ENCODE measurements at places on chromosomes 7 and 10.

DNA sequence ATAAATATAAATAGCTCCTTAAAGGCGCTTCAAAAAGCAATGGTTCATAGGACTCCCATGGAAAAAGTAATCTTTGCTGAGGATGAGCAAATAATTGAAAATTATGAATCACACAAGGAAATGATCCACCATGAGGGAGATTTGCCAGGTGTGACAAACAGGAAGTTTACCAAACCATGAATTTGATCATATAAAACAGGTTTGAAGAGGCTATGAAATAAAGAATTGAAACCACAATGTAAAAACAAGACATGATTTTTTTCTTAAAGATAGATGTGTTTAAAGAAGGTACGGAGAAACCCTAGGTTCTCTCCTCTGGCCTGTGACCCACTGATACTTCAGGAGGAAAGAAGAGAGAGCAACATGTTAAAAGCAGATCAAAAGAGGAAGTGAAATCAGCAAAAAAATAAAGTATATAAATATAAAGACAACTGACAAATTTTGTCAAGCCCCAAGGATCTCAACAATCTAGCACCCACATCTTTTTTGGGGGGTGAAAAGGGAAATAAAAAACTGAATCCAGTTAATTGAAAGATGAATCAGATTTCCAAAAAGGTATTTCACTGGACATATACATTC is 111.3 kb upstream of the ASAH2 start:
- DNase-seq = peak; percentile 14

- no peak for DNase-seq
Measured at GRCh38 chr7:40541336-40541735, 406.5 kb downstream of the SUGCT start.

DNA sequence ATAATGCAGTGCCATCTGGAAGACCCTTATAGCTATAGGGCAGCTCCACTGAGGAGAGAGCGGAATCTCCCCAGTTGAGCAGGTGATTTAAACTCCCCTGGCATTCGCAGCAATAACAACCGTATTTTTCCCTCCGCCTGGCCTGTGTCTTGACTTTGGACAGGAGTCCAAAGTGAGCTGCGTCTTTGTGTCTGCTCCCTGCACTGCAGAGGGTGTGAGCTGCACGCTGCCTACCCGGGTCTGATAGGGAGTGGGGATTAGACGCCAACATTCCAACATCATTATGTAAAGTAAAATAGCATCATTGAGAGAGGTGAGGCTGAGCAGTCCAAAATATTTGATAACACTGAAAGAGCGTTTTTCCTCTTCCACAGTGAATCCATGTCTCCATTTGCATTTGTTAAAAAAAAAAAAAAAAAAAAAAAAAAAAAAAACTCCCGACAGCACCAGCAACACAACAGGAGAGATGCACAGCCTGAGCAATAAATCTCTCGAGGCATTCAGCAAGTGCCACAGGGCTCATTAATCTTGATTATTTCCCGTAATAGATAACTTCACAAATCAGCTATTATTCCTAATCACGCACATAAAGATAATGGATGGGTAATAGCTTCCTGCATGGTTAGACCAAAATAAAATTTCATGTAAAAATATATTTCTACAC is 68.6 kb downstream of the CELF2 start:
- DNase-seq = no peak

DNA sequence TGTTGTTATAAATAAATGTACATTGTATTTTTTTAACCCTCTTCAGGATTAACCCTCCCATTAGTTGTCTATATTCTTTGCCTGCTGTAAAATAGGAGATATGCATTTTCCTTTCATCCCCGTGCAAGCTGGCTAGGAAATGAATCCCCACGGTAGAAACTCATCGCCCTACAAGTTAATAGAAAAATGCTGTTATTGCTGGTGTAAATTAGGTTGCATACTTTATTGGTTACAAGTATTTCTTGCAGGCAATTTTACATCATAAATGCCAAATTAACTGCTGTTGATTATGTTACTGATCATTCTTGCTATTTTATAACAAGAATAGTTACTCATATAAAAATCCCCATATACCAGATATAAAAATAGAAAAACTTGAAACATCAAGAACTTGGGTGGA is 454.2 kb upstream of the KLF6 start:
- no peak for DNase-seq

DNA sequence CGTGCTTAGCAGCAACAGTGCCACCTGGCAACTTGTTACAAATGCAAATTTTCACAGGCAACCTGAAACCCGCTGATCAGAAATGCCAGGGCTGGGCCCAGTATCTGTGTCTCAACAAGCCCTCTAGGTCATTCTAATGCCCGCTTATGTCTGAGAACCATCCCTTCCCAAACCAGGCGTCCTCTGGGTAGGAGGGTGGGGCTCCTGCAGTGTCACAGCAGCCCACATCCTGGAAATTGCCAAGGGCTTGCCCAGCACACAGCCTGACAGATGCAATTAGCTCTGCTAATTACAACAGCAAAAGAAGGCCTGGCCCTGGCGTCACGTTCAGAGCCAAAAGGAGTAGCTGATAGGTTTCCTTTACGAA is 15.9 kb downstream of the ITPRIP start:
- peak; percentile 60 for DNase-seq

DNA sequence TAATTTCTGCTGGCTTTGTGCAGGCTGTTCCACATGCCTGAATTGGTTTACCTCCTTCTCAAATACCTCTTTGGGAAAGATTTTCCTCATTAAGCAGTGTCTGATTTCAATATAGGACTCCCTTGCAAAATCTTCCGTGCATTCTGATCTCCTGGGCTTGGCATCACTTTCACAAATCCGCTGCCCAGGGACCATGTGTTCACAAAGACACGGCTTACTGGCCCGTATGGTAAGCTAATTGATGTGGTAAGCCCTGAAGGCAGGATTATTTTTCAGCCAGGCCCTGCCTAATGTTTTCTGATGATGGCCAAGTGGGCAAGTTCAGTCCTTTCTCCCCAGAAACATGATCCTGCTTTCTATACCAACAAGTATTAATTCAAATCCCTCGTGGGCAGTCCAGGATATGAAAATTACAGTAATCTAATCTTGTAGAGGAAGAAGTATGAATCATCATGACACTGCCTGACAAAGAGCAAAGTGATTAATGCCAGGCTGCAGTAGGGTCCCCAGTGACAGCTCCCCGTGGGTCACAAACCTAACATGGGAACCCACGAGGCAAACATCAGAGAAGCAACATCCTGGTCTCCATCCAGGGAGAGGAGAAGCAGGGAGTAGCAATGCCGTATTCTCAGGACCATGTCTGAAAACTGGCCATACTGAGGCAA is 11.6 kb upstream of the SVIL start:
- DNase-seq = no peak

DNA sequence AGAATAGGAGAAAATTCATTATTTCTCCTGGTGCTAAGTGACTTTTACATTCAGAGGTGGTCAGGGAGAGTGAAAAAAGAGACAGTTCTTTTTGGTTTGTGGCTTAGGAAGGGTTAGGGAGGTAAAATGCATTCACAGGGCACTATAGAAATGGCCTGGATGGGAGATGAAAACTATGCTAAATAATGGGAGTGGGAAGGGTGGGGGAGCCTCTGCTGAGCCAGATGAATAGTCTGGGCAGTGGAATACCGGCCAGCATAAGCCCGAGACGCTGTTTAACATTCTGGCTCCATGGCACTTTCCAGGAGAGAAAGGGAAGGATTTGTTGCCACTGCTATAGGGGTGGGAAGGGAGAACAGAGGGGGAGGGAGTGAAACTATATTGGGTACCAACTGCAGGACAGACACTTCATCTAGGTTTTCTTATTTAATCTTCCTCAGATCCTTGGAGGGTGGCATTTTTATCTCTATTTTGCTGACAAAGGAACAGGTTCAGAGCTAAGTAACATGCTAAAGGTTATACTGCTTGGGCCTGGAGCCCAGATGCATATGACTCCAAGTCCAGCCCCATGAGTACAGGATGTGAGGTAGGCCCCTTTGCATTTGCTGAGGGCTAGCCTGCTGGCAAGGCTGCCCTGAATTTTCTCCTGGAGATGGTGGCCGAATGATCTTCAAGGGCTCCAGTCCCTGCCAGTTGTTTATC is 372.4 kb downstream of the CCSER2 start:
- DNase-seq = no peak

DNA sequence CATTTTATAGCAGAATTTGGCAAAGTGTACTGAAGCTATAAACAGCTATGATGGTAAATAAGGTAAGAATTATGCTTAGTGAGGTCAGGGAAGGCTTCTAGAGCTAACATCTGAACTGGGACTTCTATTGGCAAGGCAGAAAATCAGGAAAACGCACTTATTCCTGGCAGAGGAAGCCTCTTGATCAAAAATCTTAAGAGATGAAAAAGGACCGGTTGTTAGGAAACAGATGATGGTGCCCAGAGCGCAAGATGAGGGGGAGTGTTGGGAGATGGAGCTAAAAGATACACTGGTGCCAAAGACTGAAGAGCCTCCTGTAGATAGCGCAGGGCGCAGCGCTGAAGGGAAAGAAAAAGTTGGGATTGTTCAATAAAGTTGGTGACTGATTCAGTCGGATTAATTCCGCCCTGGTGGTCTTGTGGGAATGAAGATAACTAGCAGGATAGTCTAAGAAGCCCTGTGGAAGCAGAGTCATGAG is 550 bp upstream of the CALU start:
- DNase-seq = no peak

- no peak for DNase-seq
Measured at GRCh38 chr10:24762966-24763623, 39.4 kb upstream of the ARHGAP21 start.

- DNase-seq = no peak
Measured at GRCh38 chr10:71079761-71080380, 132.5 kb upstream of the UNC5B start.

GRCh38 chr7:111090846-111091245 is at the start of gene LRRN3:
Gene LRRN3 (plus strand): TSS chr7:111091127. CDS start chr7:111122773, 31,646 bp downstream.
- no peak for DNase-seq

DNA sequence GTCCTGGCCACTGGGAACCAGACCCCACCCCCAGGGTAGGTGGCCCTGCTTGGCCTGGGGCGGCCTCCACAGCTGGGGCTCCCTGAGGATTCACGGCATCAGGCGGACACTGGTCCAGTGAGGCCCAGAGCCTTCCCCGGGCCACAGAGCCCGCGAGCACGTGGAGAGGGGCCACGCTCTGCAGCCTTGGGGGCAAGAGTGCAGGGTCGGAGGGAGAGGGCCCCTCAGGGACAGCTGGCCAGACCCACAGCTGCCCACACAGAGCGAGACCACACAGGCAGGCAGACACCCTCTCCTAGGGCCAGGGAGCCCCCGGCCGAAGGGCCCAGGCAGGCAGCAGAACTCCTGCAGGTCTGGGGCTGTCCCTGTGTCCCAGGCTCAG is 10.7 kb downstream of the VENTX start:
- DNase-seq = no peak

- no peak for DNase-seq
Measured at GRCh38 chr7:87833130-87833529, 43.0 kb downstream of the SLC25A40 start.

DNA sequence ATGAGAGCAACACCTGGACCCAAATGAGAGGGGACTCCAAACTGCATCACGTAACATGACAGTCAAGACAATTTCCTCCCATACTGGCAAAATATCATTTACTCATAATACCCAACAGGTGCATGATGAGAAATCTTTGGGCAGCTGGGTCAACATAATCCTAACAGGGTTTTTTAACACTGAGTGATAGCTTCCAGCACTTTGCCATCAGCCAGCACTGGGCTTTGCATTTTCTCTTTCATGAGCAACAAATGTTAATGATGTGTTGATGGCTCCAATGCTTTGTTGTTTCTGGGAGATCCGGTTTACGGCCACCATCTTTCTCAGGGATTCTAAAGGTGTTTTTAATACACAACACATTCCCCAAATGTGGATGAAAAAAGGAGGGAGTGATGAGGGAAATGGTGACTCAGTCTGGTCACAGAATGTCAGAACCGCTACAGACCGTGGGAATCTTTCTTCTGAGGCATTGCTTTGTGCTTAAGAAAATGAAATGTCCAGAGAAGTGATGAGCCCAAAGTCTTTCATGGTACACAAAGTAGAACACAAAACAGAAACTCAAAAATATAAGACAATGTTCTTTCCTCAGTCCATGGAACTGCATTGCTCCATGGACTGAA is 705.7 kb upstream of the IGFBP3 start:
- DNase-seq = no peak

- DNase-seq = no peak
Measured at GRCh38 chr7:46651070-46651469, 730.0 kb upstream of the IGFBP3 start.

- DNase-seq = no peak
Measured at GRCh38 chr7:144132262-144132661, 9.3 kb downstream of the OR2A14 start.

DNA sequence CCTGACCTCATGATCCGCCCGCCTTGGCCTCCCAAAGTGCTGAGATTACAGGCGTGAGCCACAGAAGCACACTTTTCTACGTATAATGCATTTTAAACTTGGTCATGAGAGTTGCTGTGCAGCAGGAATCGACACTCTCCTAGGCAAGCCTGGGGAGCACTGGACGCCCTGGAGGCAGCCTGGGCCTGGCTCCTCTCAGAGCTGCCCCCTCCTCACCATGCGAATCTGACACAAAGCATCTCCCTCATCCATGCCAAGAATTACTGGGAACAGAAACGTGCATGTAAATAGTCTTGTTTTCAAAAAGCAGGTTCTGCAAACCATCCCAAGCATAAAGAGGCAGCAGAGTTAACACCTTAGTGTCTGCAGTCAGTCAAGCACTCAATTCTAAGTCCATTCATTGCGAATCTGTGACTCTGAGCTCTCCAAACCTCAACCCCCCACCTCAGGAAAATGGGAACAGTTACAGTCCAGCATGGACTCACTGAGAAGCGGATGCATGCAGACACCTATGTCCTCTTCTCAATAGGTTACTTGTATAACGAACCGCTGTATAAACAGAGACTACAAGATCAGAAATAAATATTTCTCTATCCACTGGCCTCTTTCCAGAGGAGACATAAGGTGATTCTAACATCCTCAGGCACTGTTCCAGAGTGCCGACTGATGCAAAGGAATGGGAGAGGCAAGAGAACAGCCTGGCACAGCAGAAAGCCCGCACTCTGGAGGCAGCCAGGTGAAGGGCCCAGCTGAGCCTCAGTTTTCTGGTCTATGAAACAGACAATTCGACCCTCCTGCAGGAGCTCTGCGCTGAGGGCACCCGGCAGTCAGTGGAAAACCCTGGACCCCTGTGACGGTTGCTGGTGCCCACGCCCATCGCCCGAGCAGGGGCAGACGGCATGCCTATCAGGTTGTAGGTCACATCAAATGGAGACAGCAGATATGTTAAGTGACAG is 68.9 kb downstream of the MAD1L1 start:
- DNase-seq = no peak

- peak; percentile 10 for DNase-seq
Measured at GRCh38 chr10:26869528-26869927, 8.8 kb upstream of the ABI1 start.

GRCh38 chr7:17558558-17559332 is 260.3 kb downstream of the AHR start:
- no peak for DNase-seq

- no peak for DNase-seq
Measured at GRCh38 chr10:26138613-26139012, 78.0 kb upstream of the GAD2 start.

DNA sequence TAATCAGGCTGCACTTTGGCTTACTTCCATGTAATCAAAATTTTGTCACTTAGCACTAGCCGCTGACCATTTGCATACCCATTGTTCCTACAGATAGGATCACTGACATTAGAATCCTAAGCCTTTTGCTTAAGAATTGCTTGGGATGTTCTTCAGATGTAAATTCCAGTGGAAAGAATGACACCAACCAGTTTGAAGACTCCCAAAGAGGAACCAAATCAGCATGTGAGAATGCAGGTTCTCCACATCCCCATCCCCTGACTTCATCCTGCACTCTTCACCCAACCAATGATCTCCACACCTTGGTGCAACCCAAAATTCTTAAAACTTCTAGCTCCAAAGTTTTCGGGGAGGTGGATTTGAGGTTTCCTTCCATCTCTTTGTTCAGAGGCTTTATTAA is 345.6 kb downstream of the GPAM start:
- no peak for DNase-seq
